ENCODE measurements at places on chromosomes 16 and 17.

DNA sequence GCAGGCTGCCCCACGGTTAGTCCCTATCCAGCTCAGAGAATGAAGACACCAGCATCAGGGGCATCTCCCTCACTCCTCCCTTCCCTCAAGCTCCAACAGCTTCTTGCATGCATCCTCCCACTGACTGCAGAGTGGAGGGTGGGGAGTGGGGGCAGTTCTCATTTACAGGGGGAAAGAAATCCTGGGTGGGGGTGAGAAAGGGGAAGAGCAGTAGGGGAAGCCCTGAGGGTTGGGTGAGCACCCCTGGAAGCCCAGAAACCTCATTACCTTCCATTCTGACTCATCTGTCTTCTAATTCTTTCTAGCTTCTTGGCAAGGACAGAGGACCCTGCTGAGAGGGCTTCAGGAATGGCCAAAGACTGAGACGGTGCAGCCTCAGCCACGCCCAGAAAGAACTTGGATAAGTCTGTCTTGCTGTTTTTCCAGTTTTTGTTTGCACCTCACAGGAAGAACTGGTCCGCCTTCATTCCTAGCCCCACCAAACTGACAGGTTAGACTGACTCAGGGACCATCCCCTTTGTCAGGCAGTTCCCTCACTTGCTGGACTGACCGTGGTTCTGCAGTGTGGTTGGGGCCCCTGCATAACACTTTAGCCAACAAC lies 52.5 kb upstream of the WSB1 start:
- no peak for DNase-seq

GRCh38 chr17:15744074-15744676 lies 12.1 kb downstream of the TBC1D26 start:
- DNase-seq, result no peak

DNA sequence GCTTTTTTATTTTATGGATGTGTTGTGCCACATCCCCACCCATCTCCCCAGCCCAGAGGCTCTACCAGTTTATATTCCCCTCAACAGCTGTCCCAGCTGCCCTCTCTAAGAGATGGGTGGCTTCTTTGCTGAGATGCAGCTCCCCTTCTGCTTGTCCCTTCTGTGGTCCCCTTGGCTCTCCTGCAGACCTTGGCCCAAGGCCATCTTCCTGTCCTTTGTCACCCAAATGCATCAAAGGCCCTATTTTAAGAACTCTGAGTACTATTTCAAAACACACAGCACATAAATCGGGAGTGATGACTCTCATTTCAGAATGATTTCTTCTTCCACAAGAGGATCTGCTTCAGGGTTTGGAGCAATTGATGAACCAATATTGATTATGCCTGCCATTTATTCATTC lies 85.3 kb downstream of the SPACA3 start:
- DNase-seq, result no peak

GRCh38 chr16:2296661-2297505 lies 29.0 kb upstream of the RNPS1 start:
- DNase-seq, result no peak

DNA sequence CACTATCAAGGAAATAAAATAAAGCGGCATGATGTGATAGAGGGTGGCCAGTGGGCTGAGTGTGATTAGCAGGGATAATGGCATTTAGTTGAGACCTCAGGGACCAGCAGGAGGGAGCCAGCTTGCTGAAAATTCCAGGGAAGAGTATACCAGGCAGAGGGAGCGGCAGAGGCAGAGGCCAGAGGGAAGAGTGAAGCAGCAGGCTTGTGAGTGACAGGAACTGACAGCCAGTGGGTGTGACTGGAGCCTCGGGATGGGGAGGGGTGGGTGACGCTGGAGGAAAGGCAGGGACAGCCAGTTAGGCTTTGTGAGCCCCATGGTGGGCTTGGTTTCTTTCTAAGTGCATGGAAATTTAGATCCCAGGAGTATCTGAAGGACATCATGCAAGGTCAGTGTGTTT lies 209.7 kb upstream of the CACNG3 start:
- DNase-seq, result no peak

- DNase-seq, result no peak
Measured at GRCh38 chr16:65116216-65116615, 5.6 kb downstream of the CDH11 start.
